ENCODE measurements at places on chromosomes 1 and 21.
A peak's percentile ranks its signal among the peaks of the same experiment; 100 is the strongest.

DNA sequence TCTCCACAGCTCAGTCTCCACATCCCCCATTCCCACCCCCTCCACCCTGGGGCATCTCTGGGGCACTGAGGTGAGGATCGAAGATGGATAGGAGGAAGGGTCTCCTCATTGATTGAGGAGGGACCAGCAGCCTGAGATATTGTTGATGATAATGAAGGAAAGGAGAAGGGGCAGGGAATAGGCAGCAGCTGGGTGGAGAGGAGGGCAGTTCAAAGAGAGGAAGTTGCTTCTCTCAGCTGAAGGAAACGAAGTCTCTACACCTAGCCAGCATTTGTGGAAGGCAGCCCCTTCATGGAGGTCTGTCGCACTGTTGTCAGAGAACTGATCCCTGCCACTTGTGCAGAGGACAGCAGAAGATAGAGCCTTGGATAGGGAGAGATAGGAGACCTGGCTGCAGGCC, 5.7 kb downstream of the KNCN start:
- no peak for DNase-seq

DNA sequence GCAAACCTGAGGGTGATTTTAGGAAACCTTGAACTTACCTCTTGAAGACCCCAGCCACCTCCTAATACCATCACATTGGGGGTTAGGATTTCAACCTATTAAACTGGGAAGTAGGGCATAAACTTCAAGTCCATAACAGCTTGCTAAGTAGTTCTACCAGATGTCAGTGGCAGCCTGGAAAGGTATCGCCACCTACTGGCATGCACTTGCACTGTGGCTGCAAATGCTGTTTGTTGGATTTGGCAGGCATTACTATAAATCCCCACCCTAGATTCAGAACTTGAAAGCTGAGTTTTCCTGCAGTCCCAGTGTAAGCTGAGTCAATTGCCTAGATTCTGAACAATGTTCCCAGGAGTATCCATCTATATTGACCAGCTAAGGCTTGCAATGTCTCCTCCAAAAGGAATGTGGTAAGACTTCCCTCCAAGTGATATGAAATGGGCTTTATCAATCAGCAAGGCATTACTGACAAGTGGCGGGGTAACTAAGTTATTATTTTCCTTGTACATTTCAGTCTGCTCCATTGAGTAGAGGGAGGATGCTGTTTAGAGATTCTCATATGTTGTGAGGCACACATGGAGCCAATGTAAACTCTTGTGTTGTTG, 474.5 kb downstream of the PTPRC start:
- DNase-seq, result peak; percentile 77

- DNase-seq, result no peak
Measured at GRCh38 chr1:246226041-246226440, 281.0 kb downstream of the SMYD3 start.

DNA sequence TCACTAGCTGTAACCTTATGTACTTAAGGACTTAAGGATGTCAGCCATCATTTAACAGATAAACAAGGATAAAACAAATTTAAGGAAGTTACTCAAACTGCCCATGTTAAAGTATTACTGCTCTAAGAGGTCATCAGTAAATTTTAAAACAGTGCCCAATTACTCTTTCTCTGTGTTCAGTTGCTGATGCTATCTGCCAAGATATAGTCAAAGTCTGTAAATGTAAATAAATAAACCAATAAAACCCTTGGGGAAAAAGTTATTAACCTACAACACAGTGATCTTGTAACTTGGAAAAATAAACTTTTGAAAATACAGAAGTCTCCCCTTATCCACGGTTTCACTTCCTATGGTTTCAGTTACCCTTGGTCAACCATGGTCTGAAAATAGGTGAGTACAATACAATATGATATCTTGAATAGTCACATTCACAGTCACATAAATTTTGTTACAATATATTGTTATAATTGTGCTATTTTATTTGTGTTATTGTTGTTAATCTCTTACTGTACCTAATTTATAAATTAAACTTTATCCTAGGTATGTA, 501.8 kb downstream of the LMO4 start:
- DNase-seq, result peak; percentile 18

DNA sequence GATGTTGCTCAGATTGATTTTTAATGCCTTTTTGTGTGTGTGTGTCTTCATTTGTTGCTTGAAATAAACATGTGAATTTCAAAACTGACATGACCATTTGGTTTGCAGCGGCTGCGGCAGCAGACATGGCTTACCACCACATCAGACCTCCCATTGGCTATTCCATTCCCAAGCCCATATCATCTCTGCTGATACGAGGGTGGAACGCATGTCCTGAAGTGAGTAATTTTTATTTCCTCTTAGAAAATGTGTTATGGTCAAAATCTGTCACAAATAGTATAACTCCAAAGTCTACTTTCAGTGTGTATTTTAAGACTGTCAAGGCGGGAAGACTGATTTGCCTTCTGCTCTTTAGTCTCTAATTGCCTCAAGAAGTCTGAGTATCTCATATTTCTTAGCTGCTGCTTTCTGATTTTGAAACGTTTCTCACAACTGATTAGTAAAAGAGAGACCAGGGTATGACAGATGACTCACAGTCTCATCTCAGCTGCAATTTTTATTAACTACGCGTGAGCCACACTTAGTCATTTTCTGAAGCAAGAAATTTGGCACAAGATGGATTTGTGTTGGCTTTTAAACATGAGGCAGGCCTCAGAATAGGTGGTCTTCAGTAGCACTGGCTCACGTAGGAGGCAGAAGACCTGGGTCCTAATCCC, 49.0 kb downstream of the LRRC53 start:
- no peak for DNase-seq

DNA sequence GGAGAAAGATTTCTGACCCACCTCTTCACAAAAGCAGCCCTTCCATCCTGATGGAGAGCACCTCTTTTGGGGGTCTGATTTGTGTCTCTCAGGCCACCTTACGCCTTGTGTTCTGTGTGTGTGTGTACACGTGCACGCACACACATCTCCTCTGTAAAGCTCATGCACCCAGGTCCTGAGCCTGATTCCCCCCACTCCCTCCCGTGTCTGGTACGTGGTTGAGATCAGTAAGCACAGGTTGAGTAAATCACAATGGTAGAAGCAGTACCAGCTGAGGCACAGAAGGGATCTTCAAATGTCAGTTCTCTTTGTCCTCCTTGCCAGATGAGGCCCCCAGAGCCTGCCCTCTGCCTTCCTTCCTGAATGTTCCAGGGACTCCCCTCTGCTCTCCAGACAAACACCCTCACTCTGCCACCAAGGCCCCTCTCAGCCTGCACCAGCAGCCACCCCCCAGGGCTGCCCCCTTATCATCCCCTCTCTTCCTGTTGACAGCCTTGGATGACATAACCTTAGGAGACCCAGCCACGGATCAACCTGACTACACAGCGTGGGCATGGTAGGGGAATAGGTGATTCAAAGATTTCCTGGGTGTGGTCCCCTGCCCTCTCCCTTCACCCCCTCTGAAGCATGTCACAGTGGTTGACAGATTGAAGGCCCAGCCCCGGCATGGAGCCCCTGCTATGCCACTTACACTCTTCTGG, 112.8 kb downstream of the HIVEP3 start:
- DNase-seq, result no peak

- peak; percentile 35 for DNase-seq
Measured at GRCh38 chr21:42221581-42222345, 2.8 kb downstream of the ABCG1 start.

DNA sequence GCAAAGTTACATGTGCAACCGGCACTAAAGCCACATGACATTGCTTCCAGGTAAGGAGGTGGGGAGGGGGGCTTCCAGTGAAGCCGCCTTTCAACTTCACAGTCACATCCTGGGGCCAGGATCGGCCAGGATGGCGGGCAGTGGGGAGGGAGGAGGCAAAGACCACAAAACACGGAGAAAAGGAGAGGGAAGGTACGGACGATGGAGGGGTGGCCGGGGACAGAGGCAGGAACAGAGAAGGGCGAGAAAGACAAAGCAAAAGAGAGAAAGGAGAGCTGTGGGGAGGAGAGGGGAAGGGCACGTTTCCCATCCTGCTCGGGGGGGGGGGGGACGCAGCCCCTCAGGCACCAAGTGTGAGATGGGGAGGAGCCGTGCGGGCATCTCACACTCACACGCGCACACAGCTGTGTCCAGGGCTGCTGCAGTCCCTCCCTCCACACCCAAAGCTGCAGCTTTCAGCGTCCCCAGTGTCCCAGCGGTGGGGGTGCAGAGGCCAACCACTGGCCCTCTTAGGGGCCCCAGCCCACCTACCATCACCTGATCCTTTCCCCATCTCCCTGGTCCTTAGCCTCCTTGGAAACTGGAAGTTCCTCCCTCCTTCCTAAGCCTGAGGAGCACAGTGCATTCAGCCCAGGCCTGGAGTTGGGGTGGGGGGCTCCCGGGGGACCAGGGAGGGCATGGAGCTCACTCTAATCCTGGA, 2.4 kb downstream of the SH2D5 start:
- DNase-seq, result no peak

DNA sequence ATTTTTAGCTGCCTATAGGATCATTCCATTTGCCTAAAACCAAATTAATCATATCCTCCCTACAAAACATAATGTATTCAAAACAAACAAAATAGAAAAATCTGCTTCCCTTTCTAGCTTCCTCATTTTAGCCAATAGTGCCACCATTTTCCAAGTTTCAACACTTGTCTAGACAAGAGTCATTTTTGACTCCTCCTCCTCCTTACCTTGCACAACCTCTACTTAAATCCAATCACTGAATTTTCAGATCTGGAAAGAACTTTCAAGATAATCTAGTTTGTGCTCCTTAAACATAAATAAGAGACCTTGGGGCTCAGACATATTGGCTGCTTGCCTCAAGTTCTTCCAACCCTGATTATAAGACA, 7.4 kb downstream of the STX6 start:
- DNase-seq, result peak; percentile 83

DNA sequence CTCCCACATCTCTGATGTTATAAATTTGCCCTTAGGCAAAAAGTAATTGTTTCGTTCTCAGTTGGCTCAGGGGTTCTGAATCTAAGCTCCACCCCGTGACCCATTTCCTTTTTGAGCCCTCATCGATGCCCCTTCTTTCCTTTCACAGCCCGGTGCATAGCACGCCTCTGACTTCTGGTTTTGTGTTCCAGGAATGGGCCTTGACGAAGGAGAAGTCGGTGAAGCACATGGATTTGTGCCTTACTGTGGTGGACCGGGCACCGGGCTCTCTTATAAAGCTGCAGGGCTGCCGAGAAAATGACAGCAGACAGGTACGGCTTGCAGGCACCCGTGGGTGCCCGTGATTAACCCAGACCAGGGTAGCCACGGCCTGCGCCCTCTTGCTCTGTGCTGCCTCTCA, 151.9 kb downstream of the PGBD5 start:
- DNase-seq, result no peak

DNA sequence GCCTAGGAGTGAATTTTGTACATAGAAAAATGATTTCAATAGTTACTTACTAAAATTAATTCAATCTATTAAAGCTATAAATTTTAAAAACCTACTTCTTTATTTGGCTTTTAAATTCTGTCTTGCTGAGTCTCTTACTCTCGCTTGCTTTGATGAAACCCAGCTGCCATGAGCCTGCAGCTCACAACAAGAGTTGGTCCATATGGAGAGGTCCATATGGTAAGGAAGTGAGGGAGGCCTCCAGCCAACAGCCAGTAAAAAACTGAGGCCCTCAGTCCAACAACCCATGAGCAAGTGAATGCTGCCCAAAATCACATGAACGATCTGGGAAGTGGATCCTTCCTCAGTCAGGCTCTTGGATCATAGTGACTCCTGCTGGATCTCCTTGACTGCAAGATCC, 89.9 kb upstream of the CXADR start:
- no peak for DNase-seq

- no peak for DNase-seq
Measured at GRCh38 chr1:248821641-248822040, 4.1 kb downstream of the SH3BP5L start.

DNA sequence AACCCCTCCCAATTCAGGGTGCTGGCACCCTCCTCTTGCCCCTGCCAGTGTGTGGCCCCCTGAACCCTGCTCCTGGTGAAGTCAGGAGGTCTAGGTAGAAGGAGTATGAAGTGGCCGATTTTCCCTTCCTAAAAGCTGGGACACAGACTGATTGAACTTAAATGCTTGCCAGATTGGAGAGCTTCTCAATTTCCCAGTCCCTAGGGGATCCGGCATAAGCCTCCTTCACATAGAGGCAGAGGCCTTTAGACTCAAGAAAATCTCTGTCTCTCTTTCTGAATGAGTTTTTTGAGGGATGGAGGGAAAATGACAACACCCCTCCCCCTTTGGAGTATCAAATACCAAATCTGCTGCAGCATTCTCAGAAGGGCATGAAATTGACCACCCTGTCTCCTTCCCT, 51.5 kb downstream of the SYT2 start:
- DNase-seq, result no peak

GRCh38 chr1:95994643-95995042, 726.9 kb upstream of the PTBP2 start:
- no peak for DNase-seq

GRCh38 chr1:61842863-61843514, 100.7 kb downstream of the PATJ start:
- no peak for DNase-seq

DNA sequence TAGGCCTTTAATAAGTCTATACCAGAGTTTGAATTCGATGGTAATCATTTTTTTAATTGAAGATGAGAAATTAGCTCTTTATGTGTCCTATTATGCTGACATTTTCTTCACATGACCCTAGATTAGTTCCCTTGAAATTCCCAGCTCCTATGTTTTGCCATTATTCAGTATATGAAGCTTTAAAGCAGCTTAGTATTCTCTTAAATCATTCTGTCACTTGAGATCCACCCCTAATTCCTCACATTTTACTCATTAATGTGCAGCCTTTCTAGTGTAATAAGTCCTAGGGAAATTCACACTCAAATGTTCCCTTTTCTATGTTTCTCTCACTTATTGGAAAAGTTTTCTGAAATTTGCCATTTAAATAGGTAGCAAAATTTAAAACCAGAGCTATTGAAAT, 704.5 kb upstream of the B3GALT2 start:
- no peak for DNase-seq

- no peak for DNase-seq
Measured at GRCh38 chr1:199719156-199719842, 308.2 kb upstream of the NR5A2 start.

DNA sequence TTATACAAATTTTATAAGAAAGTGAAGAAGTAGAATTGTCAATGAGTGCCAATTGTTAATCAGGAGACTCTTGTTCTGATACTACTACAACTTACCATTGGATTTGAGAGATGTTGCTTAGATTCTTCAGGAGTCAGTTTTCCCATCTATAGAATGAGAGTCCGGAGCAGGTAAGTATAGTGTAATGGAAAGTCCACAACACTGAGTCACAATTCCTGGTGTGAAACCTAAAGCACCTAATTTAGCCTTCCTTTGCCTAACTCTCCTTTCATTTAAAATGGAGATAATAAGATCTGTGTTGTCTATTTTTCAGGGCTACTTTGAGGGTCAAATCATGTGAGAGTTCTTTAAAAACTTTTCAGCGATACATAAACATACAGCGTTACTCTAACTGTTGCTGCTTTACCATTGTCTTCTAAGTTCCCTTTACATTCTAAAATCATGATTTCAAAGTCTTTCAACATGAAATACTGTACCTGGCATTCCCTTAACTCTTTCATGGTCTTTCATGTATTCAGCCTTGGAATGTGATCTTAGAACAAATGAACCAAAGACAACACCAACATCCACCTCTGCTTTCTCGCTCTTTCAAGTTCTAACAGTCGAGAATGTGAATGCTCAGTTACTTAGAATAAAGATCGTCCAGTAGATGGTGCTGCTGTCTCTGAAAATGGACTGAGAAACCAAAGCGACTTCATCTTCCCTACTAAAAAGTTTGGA, 90.9 kb downstream of the SLC30A10 start:
- peak; percentile 35 for DNase-seq

GRCh38 chr1:237396426-237396825, 354.4 kb downstream of the RYR2 start:
- DNase-seq, result no peak

All from inflammatory macrophage (primary cell).